NCI-H187 treated with DMSO at 0.1 percent for 48 hours (cell line): ENCODE measurements at places on chromosomes 6 and 20.

GRCh38 chr20:21575981-21576740, 62.3 kb upstream of the NKX2-2 start:
- DNase-seq = no peak

DNA sequence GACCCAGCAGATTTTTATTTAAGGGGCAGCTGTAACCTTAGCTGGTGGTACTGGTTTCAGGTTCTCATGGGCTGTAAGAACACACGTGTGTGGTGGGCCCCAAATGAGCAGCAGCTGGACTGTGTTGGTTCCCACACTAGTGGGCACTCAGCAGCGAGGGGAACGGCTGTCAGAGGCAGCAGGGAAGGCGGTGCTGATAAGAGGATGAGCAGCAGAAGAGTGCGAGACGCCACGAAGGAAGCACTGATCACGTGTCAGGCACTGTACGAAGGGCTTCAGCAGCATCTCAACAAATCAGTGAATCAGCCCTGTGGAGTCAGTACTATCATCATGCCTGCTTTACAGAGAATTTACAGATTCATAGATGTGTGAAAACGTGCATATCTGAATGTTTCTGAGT, 41.0 kb upstream of the EMILIN3 start:
- DNase-seq = no peak

DNA sequence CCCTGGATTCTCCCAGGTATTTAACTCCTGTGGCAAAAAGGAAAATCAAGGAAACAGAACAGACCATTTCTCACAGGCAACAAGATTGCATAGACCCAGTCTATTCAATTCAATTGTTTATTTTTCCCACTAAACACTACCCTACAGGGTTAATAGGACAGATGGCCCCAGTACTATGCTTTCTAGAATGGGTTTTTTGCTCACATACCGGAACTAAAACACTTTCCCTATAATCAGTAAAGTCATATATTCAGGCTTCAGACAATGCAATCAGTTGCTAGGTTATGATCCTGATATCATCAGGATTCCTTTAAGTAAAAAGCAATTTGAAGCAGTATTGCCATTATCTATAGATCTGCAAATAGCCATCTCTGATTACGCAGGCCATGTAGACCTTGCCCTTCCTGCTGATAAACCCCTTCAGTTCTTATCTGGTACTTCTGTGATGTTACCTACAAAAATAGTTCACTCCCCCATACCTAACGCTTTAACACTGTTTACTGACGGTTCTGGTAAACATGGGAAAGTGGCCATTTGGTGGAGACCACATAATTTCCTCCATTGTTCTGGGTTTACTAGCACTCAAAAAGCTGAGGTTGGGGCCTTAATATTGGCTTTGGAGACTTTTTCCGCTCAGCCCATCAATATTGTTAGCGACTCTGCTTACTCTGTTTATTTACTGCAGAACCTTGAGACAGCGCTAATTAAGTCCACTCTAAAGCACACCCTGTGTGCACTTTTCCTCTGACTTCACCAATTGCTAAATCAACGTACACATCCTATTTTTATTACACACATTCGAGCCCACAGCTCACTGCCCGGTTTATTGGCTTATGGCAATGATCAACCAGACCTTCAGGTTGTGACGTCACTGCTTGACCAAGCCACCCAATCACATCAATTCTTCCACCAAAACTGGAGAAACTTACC, 666.0 kb downstream of the PHF3 start:
- DNase-seq = no peak

GRCh38 chr6:25010176-25010575, 74.4 kb upstream of the RIPOR2 start:
- no peak for DNase-seq

DNA sequence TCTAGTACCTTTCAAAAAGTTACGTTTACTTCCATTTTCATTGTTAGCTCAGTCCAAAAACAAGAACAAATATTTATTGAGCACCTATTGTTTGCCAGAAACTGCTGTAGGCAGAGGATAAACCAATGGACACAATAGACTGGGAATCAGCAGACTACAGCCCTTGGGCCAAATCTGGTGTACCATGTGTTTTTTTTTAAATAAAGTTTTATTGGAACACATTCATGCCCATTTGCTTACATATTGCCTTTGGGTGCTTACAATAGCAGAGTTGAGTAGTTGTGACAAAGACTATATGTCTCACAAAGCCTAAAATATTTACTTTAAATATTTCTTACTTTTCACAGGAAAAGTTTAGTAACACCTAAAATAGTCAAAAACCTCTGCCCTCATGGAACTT, 216.1 kb downstream of the COL9A1 start:
- no peak for DNase-seq

GRCh38 chr6:89736893-89737292, 82.7 kb downstream of the MDN1 start:
- no peak for DNase-seq

DNA sequence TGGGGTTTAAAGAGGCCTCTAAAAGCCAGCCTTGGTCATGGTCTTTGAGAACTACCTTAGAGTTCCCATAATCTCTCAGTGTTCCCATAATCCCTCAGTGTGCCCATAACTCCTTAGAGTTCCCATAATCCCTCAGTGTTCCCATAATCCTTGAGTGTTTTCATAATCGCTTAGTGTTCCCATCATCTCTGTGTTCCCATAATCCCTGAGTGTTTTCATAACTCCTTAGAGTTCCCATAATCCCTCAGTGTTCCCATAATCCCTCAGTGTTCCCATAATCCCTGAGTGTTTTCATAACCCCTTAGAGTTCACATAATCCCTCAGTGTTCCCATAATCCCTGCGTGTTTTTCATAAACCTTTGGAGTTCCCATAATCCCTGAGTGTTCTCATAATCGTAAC, 199.2 kb downstream of the QKI start:
- no peak for DNase-seq

GRCh38 chr20:62010551-62011402, 54.9 kb downstream of the TAF4 start:
- no peak for DNase-seq
